CD4-positive, alpha-beta T cell treated with Interleukin-17A for 4 hours (primary cell): ENCODE measurements at places on chromosomes 6 and 20.

DNA sequence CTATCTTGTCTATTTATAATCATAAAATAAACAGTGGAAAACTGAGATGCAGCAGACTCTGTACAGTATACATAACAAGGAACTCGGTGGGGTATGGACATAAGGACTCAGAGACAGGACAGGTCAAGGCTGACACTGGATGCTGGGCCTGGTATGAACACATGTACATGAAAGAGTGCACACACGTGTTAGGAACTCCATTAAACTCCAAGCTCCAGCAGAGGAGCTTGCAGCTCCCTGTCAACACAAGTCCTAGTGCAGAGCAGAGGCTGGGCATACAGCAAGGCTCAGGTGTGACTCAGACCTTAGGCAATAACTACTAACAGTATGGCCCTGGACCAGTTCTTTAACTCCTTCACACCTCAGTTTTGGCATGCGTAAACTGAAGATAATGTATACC, 17.1 kb downstream of the NAPB start:
- no peak for DNase-seq

DNA sequence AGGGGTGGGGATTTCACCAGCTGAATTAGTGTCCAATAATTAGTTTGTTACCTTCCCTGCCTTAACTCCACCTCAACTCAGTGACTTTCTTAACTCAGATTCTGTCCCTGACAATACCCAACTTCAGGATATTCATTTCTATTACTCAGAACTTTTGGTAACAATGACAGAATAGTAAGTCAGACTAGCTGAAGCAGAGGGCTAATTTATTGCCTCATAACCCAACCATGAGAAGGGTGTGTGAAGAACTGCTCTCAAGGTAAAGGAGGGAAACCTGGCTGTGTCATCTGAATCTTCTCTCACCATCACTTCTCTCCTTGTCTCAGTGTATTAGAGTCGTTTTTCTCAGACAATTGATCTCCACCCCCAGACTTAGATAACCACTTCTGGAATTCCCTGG, 1.2 kb upstream of the PI3 start:
- no peak for DNase-seq

GRCh38 chr20:53941680-53942471, 128.5 kb downstream of the BCAS1 start:
- no peak for DNase-seq

GRCh38 chr6:79902046-79902445, 45.3 kb downstream of the ELOVL4 start:
- no peak for DNase-seq

GRCh38 chr6:140641412-140641811, 1267.0 kb upstream of the CITED2 start:
- no peak for DNase-seq

DNA sequence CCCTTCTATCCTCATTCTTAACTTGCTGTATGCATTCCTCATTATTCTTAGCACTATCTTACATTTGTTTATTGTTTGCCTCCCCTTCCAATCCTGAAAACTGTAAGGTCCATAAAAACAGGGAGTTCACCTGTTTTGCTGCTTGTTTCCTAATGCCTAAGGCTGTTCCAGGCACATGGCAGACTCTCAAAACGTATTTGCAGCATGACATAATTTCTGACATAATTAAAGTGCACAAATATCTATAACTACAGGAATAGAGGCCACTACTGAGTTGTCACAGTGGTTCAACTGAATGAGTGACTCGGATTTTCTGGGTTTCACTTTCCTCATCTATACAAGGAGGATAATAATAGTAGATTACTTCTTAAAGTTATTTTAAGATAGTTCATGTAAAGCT, 83.0 kb downstream of the HFE start:
- DNase-seq = no peak

- no peak for DNase-seq
Measured at GRCh38 chr6:1589208-1589607, 20.5 kb upstream of the FOXC1 start.

DNA sequence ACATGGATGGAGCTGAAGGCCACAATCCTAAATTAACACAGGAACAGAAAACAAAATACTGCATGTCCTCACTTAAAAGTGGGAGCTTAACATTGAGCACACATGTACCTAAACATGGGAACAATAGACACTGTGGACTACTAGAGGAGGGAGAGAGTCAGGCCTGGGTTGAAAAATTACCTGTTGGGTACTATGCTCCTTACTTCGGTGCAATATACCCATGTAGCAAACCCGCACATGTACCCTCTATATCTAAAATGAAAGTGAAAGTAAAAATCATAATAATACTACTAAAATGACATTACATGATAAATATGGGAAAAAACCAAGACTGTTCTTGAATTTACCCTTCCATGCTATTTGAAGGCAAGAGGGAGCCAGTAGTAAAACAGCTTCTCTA, 1273.8 kb upstream of the ADGRB3 start:
- no peak for DNase-seq
